ENCODE measurements at places on chromosomes 4 and X.

- no peak for DNase-seq
These were observed 15.1 kb downstream of the AFAP1 start for GRCh38 chr4:7924570-7924969.

GRCh38 chr4:40144716-40145115, 52.1 kb upstream of the RHOH start:
- DNase-seq, result no peak

GRCh38 chr4:78121338-78121904, 64.3 kb downstream of the FRAS1 start:
- DNase-seq, result no peak

DNA sequence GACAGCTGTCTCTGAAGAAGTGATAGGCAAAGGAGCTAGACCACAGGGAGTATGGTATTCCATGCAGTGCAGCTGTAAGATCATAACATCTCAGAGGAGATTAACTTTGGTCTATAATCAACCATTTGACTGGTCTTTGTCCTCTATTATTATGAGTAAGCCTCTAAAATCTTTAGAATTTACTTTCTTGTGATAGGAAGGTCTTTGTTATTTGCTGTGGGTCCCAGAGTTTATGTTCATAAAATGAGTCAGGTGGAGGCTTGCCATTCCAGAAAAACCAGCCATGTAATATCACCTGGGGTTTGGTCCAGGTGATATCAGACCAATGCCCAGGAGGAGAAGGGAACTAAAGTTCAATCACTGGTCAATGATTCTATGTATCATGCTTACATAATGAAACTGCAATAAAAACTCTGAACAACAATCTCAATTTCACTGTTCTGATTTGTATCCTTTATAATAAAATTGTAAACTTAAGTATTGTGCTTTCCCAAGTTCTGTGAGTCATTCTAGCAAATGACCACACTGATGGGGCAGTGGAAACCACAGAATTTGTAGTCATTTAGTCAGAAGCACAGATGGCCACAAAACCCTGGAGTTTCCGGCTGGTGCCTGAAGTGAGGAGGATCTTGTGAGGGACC, 239.6 kb upstream of the TRAM1L1 start:
- no peak for DNase-seq

DNA sequence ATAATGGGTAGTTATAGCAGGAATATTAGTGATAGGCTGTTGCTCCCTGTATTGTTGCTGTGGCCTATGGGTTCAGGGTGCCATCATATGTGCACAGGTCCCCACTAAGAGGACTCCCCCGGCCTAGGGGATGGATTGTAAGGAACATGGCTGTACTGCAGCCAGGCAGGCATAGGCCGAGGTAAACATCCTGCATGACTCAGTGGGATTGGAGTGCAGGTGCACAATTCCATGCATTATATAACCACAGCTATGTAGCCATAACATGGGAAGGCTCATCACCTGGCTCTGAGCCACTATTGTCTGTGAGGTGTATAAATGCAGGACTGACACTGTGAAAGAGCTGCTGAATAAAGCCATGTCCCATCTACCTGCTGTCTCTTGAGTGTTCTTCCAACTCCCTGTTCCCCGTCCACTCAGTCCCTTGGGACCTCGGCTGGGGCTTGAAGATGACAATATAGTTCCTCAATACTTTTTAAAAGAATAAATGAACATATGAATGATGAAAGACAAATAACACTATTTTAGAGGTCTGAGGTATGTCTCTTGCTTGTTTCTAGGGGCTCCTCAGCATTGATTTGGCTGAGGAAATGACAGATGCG, 425.2 kb downstream of the IDS start:
- DNase-seq, result no peak

- DNase-seq, result no peak
These were observed 880 bp upstream of the LONRF3 start for GRCh38 chrX:118973389-118974087.

DNA sequence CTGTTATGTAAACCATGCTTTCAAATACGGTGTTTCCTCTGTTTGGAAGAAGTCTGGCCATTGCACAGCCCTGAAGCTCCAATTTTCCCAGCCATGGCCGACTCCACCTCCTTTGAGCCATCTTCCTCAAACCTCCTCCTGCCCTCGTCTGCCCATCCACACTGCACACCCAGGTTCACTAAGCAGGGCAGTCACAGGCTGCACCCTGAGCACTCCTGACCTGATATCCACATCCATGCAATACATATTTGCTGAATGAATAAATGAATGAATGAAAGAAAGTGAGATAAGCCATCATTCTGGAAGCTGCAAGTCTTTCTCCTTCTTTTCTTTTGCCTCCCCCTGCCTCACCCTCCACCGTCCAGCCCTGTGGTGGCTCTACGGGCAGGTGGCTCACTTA, 22.2 kb downstream of the XG start:
- DNase-seq, result no peak

GRCh38 chr4:86921608-86922252, 13.1 kb upstream of the AFF1 start:
- no peak for DNase-seq

- DNase-seq, result no peak
These were observed 8.6 kb downstream of the CD38 start for GRCh38 chr4:15786743-15787142.

GRCh38 chr4:81651243-81651899, 179.7 kb upstream of the RASGEF1B start:
- DNase-seq, result no peak

GRCh38 chr4:61938250-61938846, 738.2 kb downstream of the ADGRL3 start:
- no peak for DNase-seq

GRCh38 chrX:80285131-80285773, 135.0 kb upstream of the TENT5D start:
- peak; percentile 44 for DNase-seq

DNA sequence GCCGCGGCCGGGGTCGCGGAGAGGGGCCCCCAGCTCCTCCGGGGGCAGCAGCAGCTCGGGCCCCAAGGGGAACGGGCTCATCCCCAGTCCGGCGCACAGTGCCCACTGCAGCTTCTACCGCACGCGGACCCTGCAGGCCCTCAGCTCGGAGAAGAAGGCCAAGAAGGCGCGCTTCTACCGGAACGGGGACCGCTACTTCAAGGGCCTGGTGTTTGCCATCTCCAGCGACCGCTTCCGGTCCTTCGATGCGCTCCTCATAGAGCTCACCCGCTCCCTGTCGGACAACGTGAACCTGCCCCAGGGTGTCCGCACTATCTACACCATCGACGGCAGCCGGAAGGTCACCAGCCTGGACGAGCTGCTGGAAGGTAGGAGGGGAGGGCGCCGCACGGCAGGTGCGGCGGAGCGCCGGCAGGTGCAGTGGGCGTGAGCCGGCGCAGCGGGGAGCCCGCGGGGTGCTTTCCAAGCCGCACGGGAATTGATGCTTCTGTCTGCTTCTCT, 886 bp downstream of the DCLK2 start:
- peak; percentile 21 for DNase-seq

DNA sequence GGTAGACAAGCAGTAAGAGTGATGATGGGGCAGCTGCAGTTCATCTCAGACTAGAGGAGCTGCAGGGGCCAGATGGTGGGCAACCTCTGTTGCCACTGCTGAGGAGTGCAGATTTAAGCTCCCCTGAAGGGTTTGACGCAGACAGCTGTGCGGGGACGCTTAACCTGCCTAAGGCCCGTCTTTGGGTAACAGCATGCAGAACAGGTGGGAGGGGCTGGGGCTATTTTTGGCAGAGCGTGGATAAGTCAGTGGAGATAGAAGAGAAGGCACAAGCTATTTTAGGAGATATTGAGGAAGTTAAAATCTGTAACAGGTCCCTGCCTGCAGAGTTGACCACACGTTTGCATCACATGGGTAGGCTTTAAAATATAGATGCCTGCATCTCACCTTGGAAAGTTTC, 10.5 kb downstream of the CD99 start:
- no peak for DNase-seq

- DNase-seq, result no peak
These were observed 16.3 kb downstream of the PPP2R3B start for GRCh38 chrX:370244-370962.

DNA sequence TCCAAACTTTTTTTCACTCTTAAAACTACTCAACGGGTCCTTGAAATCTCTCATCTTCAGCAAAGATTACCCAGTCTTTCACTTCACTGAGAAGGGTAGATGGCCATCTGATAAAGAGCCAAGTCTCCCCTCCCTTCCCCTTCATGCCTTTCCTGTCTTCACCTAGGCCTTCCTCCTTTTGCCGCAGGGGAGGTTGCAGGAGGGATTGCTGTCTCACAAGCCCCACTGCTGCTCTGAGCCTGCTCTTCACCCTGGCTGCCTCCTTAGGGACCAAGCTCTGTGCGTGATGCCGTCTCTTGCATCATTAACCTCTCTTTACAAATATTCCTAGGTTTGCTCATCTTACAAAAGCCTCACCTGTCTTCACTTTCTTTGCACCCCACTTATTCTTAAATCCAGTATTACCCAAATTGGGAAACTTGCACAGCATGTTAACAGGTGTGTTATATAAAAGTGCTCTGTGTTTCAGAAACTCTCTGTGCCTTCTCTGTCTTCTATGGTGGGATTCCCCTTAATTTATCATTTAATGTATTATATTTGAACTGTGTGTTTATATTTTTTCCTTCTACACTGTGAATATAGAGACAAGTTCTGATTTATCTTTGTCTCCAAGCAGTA, 3.8 kb downstream of the ZFX start:
- no peak for DNase-seq

DNA sequence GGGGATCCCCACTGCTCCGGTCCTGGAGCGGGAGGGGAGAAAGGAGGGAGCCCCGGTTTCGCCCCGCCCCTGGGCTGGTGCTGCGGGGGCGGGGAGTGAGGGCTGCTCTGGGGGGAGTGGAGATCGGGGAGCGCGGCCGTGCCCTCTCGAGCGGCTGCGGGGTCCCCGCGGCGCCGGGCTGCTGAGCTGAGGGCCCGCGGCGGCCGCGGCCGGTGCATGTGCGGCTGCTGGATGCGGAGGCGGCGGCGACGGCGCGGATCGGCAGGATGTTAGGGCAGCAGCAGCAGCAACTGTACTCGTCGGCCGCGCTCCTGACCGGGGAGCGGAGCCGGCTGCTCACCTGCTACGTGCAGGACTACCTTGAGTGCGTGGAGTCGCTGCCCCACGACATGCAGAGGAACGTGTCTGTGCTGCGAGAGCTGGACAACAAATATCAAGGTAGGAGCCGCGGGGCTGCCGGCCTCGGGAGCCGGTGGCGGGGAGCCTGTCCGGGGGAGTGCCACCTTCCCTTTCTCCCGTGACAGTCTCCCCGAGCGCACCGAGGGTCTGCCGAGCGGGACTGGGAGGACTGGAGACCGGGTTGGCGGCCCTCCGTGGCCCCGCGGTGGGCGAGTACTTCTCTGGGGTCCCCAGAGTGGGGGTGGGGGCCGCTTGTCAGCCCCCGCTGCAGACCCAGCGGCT, at the start of gene ING2:
Gene ING2 (plus strand): TSS at position 129 of the 681 bp plus-strand sequence. CDS start 138 bp downstream, at position 267.
- no peak for DNase-seq

- DNase-seq, result no peak
These were observed 16.2 kb downstream of the TBC1D9 start for GRCh38 chr4:140739971-140740370.

- no peak for DNase-seq
These were observed 70.4 kb downstream of the LDB2 start for GRCh38 chr4:16827794-16828724.

DNA sequence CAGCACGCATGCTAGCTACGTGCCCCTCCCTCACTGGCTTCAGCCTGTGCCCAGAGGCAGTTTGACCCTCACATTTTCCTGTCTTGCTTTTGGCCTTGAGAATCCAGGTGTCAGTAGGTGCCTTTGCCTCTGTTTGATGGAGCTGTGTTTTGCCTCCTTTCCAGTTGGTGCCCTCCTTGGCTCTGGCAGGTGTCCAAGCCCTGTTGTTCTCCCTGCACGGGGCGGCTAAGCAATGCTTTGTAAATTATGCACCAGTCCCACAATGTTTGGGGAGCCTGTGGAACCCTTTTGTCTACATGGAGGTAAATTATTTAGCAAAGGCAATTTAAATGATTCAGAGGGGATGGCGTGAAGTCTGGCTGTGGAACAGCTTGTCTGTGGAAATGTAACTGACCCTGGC, 202.9 kb upstream of the BOD1L1 start:
- DNase-seq, result no peak

- DNase-seq, result no peak
These were observed 1.7 kb downstream of the ARAF start for GRCh38 chrX:47562615-47563243.

DNA sequence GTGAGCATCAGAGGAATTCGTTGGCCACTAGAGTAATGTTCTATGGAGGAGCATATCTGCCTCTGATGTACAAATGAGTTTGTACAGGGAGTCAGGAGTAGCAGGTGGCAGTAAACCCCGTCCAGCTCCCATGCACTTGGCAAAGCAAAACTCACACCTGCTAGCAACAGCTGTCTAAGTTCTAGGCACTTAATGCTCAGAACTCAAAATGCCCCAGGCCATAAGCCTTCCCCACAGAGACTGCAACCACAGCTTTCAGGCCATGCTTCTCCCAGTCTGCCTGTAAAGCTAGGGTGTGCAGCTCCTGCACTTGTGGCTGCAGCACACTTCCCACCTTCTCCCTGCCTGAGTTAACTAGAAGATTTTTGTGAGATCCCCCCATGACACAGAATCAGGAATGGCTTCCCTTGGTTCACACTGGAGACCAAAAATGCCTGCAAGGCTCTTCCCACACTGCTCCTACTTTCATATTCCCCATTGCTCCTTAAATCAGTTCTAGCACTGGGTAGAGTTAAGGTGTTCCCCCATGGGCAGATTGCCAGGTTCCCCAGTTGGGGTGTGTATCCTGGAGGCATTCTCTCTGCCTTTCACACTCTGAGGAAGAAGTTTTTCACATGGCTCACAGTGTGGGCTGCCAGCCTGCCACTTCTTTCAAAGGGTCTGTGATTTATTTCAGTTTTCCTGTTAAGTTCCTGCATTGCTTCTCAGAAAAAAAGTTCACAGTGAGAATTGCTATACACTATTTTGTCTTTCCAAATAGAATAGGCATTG, 189.9 kb downstream of the STPG2 start:
- DNase-seq, result no peak

- peak; percentile 75 for DNase-seq
These were observed 3.4 kb downstream of the MSX1 start for GRCh38 chr4:4862665-4863482.

- no peak for DNase-seq
These were observed 910 bp downstream of the ANK2 start for GRCh38 chr4:113050371-113050755.

GRCh38 chr4:138310498-138310897, 68.3 kb upstream of the SLC7A11 start:
- no peak for DNase-seq

- DNase-seq, result no peak
These were observed 251.6 kb downstream of the CBR4 start for GRCh38 chr4:168758351-168758876.

GRCh38 chr4:5330339-5330989, 279.2 kb downstream of the STK32B start:
- DNase-seq, result no peak

GRCh38 chr4:98728871-98729270, 70.5 kb upstream of the TSPAN5 start:
- no peak for DNase-seq

GRCh38 chrX:18793601-18794089, 86.2 kb downstream of the PPEF1 start:
- no peak for DNase-seq

GRCh38 chr4:76655566-76656479, 220.8 kb downstream of the SHROOM3 start:
- no peak for DNase-seq
